A172 (cell line): ENCODE measurements at places on chromosomes 4 and X.

- peak; percentile 1 for DNase-seq
Observed at GRCh38 chrX:55783723-55784122, 66.2 kb downstream of the RRAGB start.

DNA sequence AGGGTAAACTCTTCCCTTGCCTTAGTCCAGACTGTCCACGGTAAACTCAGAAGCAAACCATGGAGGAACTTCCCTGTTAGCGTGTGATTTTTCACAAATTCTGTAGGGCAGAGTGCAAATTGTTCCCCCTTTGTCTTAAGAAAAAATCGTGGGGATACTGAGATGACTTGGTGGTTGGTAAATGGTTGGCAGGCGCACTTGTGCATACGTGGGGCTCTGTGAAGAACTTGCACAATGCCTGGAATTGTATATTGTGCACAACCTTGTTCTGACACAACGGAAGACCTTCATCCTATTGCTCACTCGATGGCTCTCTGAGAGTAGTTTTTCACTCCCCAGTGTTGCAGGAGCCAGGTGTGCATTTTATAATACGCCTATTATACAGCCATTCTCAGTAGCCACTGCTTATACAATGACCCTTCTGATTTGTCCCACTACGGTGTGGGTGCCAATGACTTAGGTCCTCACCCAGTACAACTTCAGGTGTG is 150.0 kb downstream of the SPRY1 start:
- no peak for DNase-seq

GRCh38 chrX:38868321-38868720 is 67.1 kb downstream of the MID1IP1 start:
- no peak for DNase-seq

DNA sequence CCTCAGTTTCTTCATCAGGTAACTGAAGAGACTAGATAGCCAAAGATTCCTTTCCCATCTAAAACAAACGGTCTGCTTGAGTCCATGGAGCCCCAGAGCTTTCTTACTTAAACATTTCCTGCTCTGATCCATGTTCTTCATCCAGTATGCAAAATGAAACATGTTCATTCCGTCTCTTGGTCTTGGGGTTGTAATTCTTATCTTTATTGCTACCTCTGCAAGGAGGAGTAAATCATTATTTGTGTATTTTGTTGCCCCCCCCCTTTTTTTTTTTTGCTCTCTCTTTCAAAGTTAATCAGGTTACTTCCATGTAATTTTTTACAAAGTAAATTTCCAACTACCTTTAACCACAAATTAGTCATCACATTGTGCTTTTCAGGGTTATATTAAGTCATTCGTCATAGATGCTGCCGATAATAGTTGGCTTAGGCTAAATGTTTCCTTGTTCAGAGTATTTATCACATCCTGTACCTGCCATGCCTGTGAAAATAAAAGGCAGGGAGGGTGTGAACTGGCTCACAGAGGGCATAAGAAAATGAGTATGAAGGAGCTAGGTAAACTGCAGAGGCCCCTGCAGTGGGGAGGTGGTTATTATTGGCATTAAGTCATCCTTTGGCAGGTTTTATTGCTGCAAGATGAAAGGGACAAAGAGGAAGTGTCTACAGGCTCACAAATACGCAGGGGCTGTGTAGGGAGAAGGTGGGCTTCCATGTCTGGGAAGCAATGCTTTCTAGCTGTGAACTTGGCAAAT is 76.7 kb upstream of the HS3ST1 start:
- DNase-seq = peak; percentile 50

DNA sequence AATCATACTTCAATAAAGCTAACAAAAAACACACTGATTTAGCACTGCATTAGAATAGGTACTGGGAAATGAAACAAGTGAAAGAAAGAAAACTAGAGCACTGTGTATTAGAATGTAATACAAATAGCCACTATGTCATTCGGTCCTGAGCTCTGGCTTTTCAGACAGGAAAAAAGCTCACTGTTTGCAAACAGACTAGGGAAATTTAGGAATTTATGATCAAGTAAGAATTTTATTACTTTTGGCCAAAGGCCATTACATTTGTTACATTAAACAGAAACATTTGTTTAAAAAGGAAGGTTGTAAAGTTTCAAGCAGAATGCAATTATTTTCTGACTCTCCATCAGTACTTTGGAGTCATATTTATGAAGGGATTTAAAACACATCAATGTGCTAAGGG is 68.7 kb downstream of the KLHL8 start:
- DNase-seq = no peak
